A549 treated with RU486 at 1 μM for 4 hours (cell line): ENCODE measurements at places on chromosomes 12 and 14. TPM values are rescaled to one million over a fixed set of nuclear protein-coding genes. Genes with fewer than 3 reads are reported as not detected.

HCAR1 gene
- 0.03 to 0.09 TPM (median 0.07 TPM) in 5 replicates for total RNA-seq

OLR1 gene
- total RNA-seq: 1.0 to 2.1 TPM (median 1.2 TPM) in 5 replicates

PLEKHH1 gene
- total RNA-seq: 2.8 to 3.6 TPM (median 3.3 TPM) in 5 replicates

PFDN5 gene
- total RNA-seq: 469 to 596 TPM (median 550 TPM) in 5 replicates

ZC2HC1C gene
- total RNA-seq: 3.0 to 4.3 TPM (median 3.3 TPM) in 5 replicates

KLHL42 gene
- 13.0 to 20.2 TPM (median 17.8 TPM) in 5 replicates for total RNA-seq

OR6C65 gene
- total RNA-seq: not detected in 5 replicates

XPOT gene
- 39.9 to 55.5 TPM (median 51.1 TPM) in 5 replicates for total RNA-seq

KRT6C gene
- total RNA-seq: not detected in 5 replicates

SPTB gene
- 0.65 to 1.1 TPM (median 0.96 TPM) in 5 replicates for total RNA-seq

PPP1R13B gene
- total RNA-seq: 3.6 to 5.3 TPM (median 4.3 TPM) in 5 replicates

TRIP11 gene
- 5.4 to 10.6 TPM (median 7.9 TPM) in 5 replicates for total RNA-seq

LRP10 gene
- 59.9 to 82.8 TPM (median 72.1 TPM) in 5 replicates for total RNA-seq

ARHGAP9 gene
- total RNA-seq: 0.22 to 0.68 TPM (median 0.35 TPM) in 5 replicates

PRB2 gene
- total RNA-seq: not detected in 5 replicates

KCNMB4 gene
- 0.13 to 0.57 TPM (median 0.27 TPM) in 5 replicates for total RNA-seq

TEAD4 gene
- total RNA-seq: 38.4 to 47.9 TPM (median 46.8 TPM) in 5 replicates

METTL3 gene
- 41.2 to 51.9 TPM (median 49.7 TPM) in 5 replicates for total RNA-seq

ELK3 gene
- 39.6 to 62.0 TPM (median 58.0 TPM) in 5 replicates for total RNA-seq

RTL1 gene
- 0.26 to 0.34 TPM (median 0.27 TPM) in 5 replicates for total RNA-seq

CAMKK2 gene
- 17.3 to 27.3 TPM (median 25.2 TPM) in 5 replicates for total RNA-seq

PLEKHD1 gene
- 0.03 to 0.05 TPM (median 0.04 TPM) in 3 of 5 replicates, not detected in the others for total RNA-seq

CABP1 gene
- total RNA-seq: 0.15 to 0.23 TPM (median 0.21 TPM) in 3 of 5 replicates, not detected in the others

ISM2 gene
- 0.40 to 0.57 TPM (median 0.46 TPM) in 5 replicates for total RNA-seq

RPS6KA5 gene
- 2.0 to 4.6 TPM (median 3.7 TPM) in 5 replicates for total RNA-seq

CACNA2D4 gene
- not detected in 5 replicates for total RNA-seq

KRT72 gene
- total RNA-seq: not detected in 5 replicates

SPX gene
- total RNA-seq: 1.9 to 2.3 TPM (median 2.1 TPM) in 5 replicates

KCNA1 gene
- total RNA-seq: not detected in 5 replicates

ASIC1 gene
- total RNA-seq: 4.8 to 6.5 TPM (median 5.9 TPM) in 5 replicates

PHETA1 gene
- total RNA-seq: 5.4 to 9.9 TPM (median 8.4 TPM) in 5 replicates

CEBPE gene
- total RNA-seq: not detected in 5 replicates

ADIPOR2 gene
- 47.3 to 55.1 TPM (median 52.1 TPM) in 5 replicates for total RNA-seq

PRR4 gene
- 1.9 to 5.3 TPM (median 3.3 TPM) in 5 replicates for total RNA-seq

TAS2R9 gene
- total RNA-seq: not detected in 5 replicates

MYRFL gene
- total RNA-seq: not detected in 5 replicates

PIWIL1 gene
- not detected in 5 replicates for total RNA-seq

JKAMP gene
- total RNA-seq: 40.5 to 99.4 TPM (median 75.5 TPM) in 5 replicates

TAS2R8 gene
- not detected in 5 replicates for total RNA-seq

DTD2 gene
- total RNA-seq: 13.0 to 22.3 TPM (median 17.8 TPM) in 5 replicates

CSRP2 gene
- total RNA-seq: 20.5 to 24.3 TPM (median 20.9 TPM) in 5 replicates

MPHOSPH9 gene
- 19.3 to 27.6 TPM (median 20.5 TPM) in 5 replicates for total RNA-seq

AGAP2 gene
- 0.10 to 0.16 TPM (median 0.13 TPM) in 5 replicates for total RNA-seq

RPL10L gene
- total RNA-seq: not detected in 5 replicates

LMO3 gene
- not detected in 5 replicates for total RNA-seq

KCNA5 gene
- not detected in 5 replicates for total RNA-seq

CMKLR1 gene
- total RNA-seq: not detected in 5 replicates

SYT10 gene
- not detected in 5 replicates for total RNA-seq

MYF5 gene
- total RNA-seq: not detected in 5 replicates
